ENCODE measurements at places on chromosomes 4 and X.

- DNase-seq = no peak
These were observed 67.4 kb downstream of the STARD8 start for GRCh38 chrX:68714856-68715255.

DNA sequence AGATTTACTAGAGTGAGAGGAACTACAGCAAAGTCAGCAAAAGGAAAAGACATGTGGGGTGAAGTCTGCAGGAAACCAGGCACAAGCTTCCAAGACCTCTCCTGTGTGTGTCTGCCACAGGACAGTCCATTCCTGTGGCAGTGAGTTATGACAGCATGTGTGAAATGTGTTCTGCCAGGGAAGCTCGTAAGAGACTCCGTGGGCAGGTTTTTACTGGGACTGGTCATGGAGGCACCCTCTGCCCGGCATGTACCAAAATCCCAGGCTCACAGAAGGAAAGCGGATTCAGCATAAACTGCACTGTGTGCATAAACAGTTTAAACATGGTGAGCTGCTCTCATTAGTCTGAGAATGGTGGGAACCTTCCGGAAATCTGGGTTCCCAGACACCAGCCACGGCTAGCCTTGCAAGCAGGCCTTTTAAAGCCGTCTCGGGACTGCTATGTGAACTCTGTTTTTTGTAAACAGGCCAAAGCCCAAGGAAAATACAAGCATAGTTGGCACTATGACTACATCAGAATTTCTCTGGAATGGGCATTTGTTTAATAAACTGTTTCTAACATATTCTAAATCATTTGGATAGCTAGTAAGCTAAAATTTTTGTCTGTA lies 288.5 kb downstream of the TENM3 start:
- DNase-seq = no peak

DNA sequence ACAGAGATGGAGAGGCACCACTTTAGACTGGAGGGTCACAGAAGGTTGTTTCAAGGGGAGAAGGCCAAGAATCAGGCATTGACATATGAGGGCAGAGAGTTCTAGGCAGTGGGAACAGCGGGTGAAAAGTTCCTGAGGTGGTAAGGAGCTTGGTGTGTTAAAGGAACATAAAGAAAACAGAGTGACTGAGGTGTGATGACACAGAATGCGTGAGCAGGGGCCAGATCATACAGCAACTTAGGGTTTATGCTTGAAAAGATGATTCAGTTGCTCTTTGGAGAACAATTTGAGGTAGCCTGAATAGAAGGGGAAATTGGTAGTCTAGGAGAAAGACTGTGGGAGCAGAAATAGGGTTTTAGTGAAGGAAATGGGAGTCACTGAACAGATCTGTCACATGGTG lies 179.2 kb downstream of the AMELX start:
- no peak for DNase-seq

GRCh38 chrX:38985375-38985774 lies 184.1 kb downstream of the MID1IP1 start:
- no peak for DNase-seq

- peak; percentile 19 for DNase-seq
These were observed 11.6 kb downstream of the CXCR3 start for GRCh38 chrX:71606536-71607216.

DNA sequence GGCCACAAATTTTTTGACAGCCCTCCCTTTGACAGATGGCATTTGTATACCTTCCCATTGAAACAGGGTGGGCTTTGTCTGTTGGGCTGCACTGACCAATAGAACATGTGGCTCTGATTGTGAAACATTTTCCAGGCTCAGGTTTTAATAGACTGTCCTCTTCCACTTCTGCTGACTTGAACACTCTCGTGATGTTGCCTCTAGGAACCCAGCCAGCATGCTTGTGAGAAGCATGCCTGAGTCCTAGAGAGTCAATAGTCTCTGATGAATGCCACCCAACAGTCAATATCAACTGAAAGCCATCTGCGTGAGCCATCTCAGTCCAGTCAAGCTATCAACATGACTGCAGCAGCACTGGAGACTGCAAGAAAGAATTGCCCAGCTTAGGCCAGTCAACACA lies 290.0 kb downstream of the SLC7A11 start:
- DNase-seq = no peak

- no peak for DNase-seq
These were observed 52.7 kb upstream of the TET2 start for GRCh38 chr4:105093975-105094374.
